ENCODE measurements at places on chromosomes 6 and 20. TPM values are rescaled to one million over a fixed set of nuclear protein-coding genes. Genes with fewer than 3 reads are reported as not detected.

Gene GJE1
- total RNA-seq, result not detected

DNA sequence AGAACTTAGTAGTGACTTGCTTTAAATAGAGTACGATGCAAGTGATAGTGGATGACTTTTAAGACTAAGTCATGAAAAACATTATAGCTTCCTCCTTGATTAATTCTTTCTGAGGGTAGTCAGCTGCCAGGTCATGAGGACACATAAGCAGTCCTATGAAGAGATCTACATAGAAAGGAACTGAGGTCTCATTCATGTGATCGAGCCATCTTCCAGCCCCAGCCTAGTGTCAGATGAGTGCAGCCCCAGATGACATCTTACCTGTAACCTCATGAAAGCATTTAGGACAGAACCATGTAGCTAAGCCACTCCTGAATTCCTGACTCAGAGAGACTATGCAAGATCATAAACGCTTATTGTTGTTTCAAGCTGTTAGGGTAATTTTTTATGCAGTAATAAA is 67.7 kb downstream of the AK9 start:
- H3K4me3 ChIP-seq, result no peak overlapping the region
- no peaks in the 10 kb centered on the region for H3K36me3 ChIP-seq
- no peaks in the 10 kb centered on the region for H3K27me3 ChIP-seq
- no peak overlapping the region for H3K27ac ChIP-seq
- no peaks in the 10 kb centered on the region for H3K4me1 ChIP-seq

GRCh38 chr6:116451916-116452315 is 9.3 kb upstream of the CALHM6 start:
- DNase-seq, result no peak
- H3K36me3 ChIP-seq, result no peaks in the 10 kb centered on the region
- H3K4me3 ChIP-seq, result no peak overlapping the region
- no peaks in the 10 kb centered on the region for H3K27me3 ChIP-seq
- no peaks in the 10 kb centered on the region for H3K4me1 ChIP-seq

- no peak for DNase-seq
- no peaks in the 10 kb centered on the region for H3K36me3 ChIP-seq
Measured at GRCh38 chr20:1622450-1622849, 2.6 kb upstream of the SIRPB1 start.

Gene RCAN2
- 16.7 TPM for total RNA-seq

Gene DNMT3B
- total RNA-seq, result 1.0 TPM

Gene CLDN20
- not detected for total RNA-seq

GRCh38 chr6:84892671-84893070 is 128.3 kb upstream of the TBX18 start:
- no peak overlapping the region for H3K4me3 ChIP-seq
- no peaks in the 10 kb centered on the region for H3K4me1 ChIP-seq
- H3K36me3 ChIP-seq, result no peaks in the 10 kb centered on the region
- no peaks in the 10 kb centered on the region for H3K27me3 ChIP-seq
- DNase-seq, result no peak

- no peak overlapping the region for H3K4me3 ChIP-seq
- no peaks in the 10 kb centered on the region for H3K27me3 ChIP-seq
- H3K4me1 ChIP-seq, result peaks cover 13% of the 10 kb centered on the region
- no peak overlapping the region for H3K27ac ChIP-seq
Measured at GRCh38 chr6:15588971-15589634, 73.7 kb downstream of the DTNBP1 start.

DNA sequence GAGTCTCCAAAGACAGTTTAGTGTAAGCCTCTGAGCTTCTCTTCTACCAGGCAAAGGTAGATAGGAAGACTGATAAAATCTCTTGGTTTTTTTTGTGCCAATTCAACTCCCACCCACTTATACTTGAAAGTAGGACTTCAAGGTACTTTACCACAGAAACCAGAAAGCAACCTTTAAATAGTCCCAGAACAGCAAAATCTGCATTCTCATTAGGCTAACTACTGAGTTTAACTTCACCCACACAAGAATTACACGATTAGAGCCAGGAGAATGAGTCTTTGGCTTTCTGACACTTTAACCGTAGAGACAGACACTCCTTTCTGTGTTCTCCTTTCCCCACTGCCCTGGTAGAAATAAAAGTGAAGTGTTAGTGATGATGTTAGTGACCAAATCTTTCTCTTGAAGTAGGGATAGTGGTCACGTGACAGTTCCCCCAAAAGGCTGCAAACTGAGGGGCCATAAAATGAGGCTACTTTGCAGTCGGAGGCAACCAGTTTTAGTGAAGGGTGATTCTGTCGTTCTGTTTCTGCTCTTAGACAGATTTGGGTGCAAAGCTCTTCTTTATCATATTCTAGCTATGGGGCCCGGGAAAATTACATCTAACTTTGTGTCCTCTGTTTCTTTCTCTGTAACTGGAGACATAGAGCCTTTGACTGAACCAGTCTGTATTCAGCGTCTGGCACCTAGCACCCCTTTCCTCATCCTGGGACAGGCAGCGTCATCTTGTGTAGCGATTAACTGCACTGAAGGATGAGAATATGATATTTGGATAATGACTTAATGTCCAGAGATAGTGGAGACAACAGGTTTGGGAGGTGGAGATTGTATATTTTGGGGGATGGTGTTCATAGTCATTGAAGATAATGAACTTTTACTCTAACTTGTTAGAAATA is 206.4 kb upstream of the CITED2 start:
- no peaks in the 10 kb centered on the region for H3K27me3 ChIP-seq
- H3K4me3 ChIP-seq, result no peak overlapping the region
- H3K27ac ChIP-seq, result no peak overlapping the region
- peaks cover 7% of the 10 kb centered on the region for H3K4me1 ChIP-seq
- H3K36me3 ChIP-seq, result no peaks in the 10 kb centered on the region

Measured in lung (tissue), 17 donors.